A172 (cell line): ENCODE measurements at places on chromosomes 7 and 10.

DNA sequence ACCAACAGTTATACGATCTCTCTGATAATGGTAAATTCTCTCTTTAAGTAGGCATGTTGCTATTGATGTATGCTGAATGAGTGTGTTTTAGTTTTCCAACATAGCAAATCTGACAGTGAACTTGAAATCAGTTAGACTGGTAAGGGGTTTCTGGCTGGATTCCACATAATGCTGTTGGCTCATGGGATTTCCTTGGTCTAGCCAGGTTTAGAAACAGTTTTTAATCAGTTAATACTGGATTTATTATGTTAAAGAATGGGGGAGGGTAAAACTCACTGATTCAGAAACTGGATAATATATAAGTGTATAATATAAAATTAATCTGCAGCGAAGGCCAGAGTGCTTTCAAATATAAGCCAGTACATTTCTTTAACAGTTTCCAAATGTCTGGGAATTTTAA is 55.6 kb downstream of the PCDH15 start:
- DNase-seq = no peak

DNA sequence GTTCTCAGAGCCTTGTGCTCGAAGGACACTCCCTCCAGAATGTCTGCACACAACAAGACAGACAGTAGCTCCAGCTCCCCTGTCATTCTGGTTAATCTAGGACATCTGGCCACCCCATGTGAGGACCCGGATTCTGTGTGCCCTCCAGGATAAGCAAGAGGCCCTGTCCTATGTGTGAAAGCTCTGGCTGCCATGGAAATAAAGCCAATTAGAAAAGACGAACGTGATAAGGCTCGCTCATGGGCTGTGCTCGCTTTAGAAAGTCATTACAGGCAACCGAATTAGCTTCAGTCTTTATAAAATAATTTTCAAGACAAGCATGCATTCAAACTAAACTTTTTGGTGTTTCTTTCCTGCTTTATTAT is 263.4 kb downstream of the INHBA start:
- no peak for DNase-seq

- no peak for DNase-seq
Measured at GRCh38 chr10:78066012-78066411, 32.3 kb downstream of the RPS24 start.

DNA sequence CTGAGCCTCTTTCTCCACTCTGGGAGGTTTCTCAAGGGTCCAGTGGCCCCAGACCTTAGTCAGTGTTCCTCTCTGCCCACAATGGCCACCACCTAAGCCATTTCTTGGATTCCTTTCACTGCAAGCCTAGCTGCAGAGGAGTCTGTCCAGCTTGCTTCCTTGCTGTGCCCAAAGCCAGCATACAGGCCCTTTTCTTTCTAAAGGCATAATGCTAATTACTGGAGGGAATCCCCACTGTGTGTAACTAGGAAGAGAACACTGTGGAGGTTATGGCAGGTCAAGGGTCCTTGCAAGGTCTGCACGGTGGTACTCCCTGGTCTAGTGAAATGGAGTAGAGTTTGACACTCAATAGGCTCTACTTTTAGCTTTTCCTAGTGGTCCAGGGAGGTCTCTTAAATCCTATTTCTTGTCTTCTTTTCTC is 70.4 kb upstream of the CC2D2B start:
- DNase-seq = no peak

GRCh38 chr10:85124603-85125051 is 796.2 kb downstream of the CCSER2 start:
- DNase-seq = peak; percentile 77

DNA sequence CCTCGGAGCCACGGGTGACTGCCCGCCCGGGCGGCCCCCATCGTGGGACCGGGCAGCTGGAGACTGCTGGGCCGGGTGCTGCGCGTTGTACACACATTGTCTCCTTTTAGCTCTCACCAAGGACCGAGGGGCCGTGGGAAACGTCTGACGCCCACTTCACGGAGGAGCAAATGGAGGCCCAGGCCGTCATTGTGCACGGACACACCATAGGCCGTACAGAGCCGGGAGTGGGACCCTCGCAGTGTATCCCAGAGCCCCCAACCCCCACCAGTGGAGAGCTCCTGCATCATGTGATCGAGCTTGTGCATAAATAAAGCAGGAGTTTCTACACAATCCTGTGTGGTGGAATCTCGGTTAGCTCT is 722 bp downstream of the DENND10 start:
- no peak for DNase-seq
